Stimulated activated CD4-positive, alpha-beta T cell treated with anti-CD3 and anti-CD28 coated beads, TNF-alpha, amount 100 ng/mL, for 48 hours (primary cell): ENCODE measurements at places on chromosomes 6 and 20.

DNA sequence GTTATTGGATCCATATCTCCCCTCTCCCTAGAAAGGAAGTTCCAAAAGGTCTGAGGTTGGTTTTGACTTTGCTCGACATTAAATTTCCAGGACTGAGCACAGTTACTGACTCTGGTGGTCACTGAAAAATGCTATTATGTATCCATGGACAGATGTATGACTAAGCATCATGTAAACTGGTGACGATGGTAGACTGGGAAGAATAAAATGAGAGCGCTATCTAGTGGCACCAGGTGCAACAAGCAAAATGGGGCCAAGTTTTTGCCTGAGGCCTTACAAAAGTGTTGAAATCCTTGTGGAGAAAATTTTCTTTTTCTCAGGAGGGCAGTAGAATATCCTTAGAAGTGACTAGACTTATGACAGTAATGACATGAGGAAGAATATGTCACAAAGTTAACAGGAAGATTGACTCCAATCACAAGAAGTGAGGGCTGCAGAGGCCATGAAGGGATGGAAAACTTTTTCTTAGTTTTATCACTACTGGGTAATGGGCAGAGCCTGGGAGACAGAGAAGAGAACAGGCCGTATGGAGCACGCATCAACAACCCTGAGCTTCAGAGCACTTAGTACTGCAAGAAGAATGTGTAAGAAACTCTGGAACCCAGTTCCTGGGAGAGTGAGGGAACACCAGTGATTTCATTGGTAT is 88.9 kb upstream of the ELOVL5 start:
- no peak for DNase-seq

DNA sequence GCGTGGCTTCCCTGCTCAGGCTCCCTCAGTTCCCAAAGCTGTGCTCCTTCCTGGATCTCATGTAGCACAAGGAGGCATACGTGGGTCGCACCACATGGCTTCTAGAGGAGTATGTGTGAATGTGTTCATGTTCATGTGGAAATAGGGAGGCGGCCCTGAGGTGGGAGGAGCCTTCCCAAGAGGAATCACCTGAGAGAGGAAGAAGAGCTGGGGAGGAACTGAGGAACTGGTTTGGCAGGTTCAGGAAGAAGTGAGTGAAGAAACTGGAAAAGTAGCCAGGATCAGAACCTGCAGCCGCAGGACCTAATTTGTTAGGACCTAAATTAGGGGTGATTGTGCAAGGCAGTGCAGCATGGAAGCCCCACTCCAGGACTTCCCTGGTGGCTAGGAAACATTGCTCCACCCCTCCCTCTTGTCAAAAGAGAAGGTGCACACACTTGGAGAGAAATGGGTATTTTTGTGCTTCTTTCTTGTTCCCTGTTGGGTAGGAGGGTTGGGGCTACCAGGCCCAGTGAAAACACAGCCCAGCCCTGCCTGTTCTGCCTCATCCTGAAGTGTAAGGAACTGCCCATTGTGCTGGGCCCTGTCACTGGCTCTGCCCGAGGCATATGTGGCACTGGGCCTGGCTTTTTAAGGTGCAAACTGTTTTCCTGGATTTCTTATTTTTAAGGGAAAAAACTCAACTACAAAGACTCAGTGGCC is 20.7 kb downstream of the SYNJ2 start:
- no peak for DNase-seq

DNA sequence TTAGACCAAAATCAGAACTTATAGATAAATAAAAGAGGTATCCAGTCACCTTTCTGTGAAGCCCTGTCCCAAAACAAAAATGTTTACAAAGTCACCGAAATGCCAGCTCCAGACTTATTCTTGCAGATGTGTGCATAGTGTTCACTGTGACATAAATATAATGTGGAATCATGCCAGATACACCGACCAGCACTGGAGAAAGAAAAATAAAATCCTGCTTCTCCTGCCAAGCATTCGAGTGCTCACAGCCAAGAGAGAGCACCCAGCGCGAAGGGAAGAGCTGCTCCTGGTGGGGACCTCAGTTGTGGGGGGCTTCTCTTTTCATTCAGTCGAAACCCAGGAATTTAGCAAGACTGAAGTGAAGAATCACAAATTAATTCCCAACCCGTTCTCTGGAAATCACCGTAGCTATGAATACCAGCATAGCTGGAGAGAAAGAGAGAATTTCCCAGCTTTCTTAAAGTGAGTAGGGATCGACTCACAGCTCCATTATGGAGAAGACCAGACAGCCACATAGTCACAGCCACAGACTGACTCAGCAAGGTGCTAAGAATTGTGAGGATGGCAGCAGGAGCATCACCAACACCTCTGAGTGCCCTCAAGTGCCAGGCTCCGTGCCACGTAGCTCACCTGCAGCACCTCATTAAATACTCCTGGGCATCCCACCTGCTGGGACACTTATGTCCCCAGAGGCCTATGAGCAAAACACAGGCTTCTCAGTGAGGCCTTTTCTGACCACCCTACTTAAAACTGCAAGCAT is 33.2 kb downstream of the BFSP1 start:
- no peak for DNase-seq

- DNase-seq: no peak
Measured at GRCh38 chr6:37258405-37259105, 611 bp upstream of the TMEM217 start.

DNA sequence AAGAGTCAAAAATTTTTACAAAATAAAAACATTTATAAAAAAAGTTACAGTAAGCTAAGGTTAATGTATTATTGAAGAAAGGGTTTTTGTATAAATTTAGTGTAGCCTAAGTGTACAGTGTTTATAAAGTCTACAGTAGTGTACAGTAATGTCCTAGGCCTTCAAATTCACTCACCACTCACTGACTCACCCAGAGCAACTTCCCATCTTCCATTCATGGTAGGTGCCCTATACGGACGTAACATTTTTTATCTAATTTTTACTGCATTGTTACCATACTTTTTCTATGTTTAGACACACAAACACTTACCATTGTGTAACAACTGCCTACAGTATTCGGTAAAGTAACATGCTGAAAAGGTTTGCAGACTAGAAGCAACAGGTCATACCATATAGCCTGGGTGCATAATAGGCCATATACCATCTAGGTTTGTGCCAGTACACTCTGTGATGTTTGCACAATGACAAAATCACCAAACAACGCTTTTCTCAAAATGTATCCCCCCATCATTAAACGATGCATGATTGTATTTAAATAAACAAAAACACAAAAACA is 6.0 kb downstream of the MTFR2 start:
- no peak for DNase-seq

DNA sequence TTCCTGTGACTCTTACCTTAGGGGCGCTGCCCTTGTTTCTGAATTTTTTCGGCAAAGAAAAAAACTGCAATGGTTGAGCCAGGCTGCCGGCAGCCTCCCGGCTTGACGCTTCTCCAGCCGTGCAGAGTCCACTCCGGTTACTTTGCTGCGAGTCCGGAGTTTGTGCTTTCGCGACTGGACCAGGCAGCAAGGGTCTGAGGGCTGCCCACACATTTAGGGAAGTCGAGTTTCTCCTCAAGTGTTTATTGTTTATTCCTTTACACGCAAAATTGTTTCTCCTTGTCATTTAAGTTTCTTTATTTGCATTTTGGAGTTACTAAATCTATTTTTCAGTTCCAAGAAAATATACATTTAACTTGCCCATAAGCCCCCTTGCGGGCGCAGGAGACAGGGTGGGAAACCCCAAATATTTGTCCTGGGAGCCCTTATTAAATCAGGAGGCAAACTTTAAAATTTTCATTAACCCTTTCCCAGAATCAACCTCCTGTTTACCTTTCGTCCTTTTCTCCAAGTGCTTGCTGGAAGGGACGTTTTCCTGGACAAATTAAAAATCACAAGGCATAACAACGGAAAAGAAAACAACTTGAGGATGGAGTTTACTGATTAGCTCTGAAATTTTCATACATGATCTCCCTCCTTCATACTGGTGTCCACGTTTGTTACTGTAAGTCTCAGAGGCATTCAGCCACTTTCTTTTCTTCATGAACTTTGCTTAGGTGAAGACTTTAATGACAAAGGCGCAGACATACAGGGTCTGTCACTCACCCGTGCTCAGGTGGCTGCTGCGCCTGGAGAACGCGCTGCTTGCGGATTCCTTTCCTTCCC is 1.7 kb upstream of the PDE10A start:
- DNase-seq: no peak

DNA sequence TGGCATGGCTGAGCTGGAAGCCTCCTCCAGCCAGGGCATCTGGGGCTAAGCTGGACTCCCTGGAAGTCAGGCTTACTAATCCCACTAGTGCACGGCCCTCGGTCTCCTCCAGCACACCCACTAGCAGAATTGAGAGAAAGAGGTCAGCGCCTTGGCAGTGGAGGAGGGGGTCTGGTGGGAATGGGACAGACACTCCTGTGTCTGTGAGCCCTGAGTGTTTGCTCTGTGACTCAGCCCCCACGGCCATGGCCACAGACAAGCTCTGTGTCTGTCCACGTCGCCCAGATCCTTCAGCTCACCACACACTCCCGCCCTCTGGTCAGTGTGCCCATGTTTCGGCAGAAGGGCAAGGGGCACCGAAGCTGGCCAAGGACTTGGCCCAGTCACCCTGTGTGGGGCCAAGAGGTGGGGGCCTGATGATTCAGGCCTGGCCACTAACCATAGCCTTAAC is 8.8 kb downstream of the MDFI start:
- DNase-seq: no peak

GRCh38 chr6:160301339-160301738 is 42.7 kb upstream of the SLC22A2 start:
- no peak for DNase-seq

GRCh38 chr6:164628302-164628931 is 681.0 kb downstream of the C6orf118 start:
- no peak for DNase-seq

DNA sequence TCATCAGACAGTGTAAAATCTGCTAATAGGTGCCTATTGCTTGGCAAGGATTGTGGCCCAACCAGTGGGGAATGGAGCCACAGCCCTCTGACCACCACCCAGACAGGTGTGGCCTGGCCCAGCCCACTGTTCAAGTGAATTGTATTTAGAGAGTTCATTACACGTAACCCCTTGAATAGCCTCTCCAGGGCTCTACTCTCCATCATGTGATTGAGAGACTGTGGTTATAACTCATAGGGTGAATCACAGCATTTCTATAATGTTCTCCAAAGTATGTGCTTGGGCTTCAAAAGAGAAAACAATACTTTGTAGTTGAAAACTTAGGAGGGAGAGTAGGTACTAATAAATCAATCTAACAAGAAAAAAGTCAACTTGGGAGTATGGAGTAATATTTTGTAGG is 38.4 kb downstream of the ALDH8A1 start:
- no peak for DNase-seq

DNA sequence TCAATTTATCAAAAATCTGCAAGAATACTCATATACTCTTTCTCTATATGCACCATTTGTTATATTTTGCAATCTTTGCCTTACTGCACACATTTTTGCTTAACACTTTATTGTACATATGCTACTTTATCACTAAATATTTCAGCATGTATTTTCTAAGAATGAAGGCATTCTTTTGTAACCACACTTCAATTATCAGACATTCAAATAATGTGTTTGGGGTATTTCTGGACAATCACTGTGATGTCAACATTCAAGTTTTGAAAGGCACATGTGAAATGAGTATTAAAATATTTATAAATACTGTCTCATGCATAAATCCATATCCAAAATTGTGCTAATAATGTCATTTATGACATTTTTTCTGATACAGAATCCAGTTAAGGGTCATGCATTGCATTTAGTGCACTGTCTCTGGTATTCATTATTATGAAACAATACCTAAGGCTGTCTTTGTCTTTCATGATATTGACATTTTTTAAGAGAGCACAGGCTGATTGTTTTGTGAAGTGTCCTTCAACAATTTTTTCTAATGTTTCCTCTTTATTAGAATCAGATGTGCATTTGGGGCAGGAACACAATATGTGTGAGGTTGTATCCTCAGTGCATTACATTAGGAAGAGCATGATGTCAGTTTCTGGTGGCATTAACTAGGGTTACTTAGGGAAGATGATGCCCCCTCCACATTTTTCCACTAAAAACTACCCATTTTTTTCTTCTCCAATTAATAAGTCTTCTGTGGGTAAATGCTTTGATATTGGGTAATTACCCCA is 105.7 kb downstream of the MTFR2 start:
- no peak for DNase-seq

DNA sequence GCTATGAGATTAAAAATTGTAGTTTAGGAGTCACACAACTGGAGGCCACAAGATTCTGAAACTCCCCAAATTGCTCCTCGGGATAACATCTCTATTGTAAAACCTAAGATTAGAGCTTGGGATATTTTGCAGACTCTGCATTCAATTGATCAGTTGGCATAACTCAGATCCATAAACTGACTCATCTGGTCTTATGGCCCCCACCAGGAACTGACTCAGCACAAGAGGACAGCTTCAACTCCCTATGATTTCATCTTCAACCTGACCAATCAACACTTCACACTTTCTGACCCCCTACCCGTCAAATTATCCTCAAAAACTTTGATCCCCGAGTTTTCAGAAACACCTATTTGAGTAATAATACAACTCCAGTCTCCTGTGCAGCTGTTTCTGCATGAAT is 257.3 kb downstream of the HAO1 start:
- no peak for DNase-seq
